ENCODE measurements at places on chromosomes 1 and 21.

- no peak for DNase-seq
These were observed 576.0 kb downstream of the KIF26B start for GRCh38 chr1:245730801-245731200.

GRCh38 chr1:109025694-109026093 lies 16.2 kb downstream of the WDR47 start:
- no peak for DNase-seq

DNA sequence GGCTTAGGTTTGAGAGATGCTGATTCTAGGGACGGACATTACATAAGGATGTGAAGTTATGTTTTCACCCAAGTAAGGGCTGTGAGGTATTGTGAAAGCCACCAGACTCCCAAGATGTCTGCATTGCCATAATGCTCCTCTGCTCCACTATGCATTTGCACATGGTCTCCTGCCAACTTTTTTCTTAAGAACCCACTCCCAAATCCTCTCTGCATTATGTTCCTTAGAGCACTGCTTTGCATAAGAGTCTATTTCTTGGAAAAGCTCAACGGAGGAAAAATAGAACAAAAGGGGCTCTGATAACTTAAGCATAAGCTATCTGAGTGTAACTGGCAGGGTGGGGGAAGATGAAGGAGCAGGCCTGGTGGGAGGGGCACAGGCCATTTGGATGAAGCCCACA lies 5.0 kb upstream of the CACNA1E start:
- DNase-seq, result no peak

DNA sequence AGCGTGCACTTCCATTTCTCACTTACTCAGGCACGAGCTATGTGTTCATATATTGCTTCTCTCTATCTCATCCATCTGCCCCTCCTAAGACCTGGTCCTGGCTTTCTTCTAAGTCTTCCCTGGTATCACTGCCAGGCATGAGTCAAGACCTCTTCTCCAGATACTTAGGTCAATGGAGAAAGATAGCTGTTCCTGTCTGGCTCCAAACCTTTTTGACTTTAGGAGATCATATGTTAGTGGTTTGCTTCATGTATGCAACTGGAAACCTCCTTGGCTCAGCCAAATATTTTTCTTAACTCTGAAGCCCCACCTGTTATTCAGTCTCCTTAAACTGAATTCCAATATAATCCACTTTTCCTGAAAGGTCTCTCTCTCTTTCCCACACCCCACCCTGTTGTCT lies 211.6 kb upstream of the PTBP2 start:
- no peak for DNase-seq

GRCh38 chr1:165862448-165862847 lies 35.0 kb downstream of the UCK2 start:
- DNase-seq, result no peak

- DNase-seq, result no peak
These were observed 17.6 kb upstream of the PEX10 start for GRCh38 chr1:2429780-2430591.

Data from coronary artery (tissue), 2 donors.